ENCODE measurements at places on chromosomes 1 and 21.

DNA sequence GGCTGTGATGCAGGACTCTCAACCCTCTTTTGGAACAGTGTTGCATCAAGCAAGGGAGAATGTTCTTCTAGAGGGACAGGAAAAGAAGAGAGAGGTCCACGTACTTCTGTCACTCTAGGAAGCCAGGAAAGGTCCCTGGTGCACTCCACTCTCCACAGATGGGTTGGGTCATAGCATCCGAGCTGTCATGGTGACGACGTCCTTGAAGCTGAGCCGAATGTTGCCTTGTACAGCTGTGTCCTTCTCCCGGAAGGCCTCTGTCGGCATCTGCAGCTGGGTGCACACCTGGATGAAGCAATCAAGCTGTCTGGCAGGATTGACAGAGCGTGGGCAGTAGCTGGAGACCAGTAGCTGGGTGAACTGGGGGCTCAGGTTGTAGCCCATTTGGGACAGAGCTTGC is 12.5 kb downstream of the MDM4 start:
- no peak for DNase-seq
- H3K4me1 ChIP-seq: peaks cover 5% of the 10 kb centered on the region
- peaks cover 80% of the 10 kb centered on the region for H3K36me3 ChIP-seq
- no peak overlapping the region for H3K27ac ChIP-seq
- H3K27me3 ChIP-seq: no peaks in the 10 kb centered on the region

DNA sequence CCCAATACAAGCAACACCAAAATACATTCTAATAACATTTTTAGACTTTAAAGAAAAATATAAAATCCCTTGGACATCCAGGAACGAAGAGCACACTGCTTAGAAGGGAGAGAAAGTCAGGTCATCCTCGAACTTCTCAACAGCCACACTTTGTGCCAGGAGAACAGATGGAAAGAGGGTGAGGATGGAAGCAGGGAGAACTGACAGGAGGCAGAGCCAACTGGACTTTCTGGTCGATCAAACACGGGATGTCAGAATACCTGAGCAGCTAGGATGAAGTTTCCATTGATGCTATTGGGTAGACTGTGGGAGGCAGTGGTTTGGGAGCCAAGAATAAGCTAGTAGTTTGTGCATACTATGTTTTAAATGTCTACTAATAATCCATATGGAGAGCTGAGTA is 111.4 kb downstream of the TOMM20 start:
- H3K36me3 ChIP-seq: no peaks in the 10 kb centered on the region
- H3K4me1 ChIP-seq: peaks cover 13% of the 10 kb centered on the region
- no peak overlapping the region for H3K27ac ChIP-seq
- no peak for DNase-seq

- no peaks in the 10 kb centered on the region for H3K36me3 ChIP-seq
- no peaks in the 10 kb centered on the region for H3K4me1 ChIP-seq
- no peaks in the 10 kb centered on the region for H3K27me3 ChIP-seq
- no peak overlapping the region for H3K4me3 ChIP-seq
Observed at GRCh38 chr1:42732126-42732680, 7.8 kb downstream of the CLDN19 start.

- no peak for DNase-seq
- H3K27me3 ChIP-seq: no peaks in the 10 kb centered on the region
- H3K36me3 ChIP-seq: no peaks in the 10 kb centered on the region
- H3K27ac ChIP-seq: no peak overlapping the region
- no peak overlapping the region for H3K4me3 ChIP-seq
Observed at GRCh38 chr1:216184126-216184680, 239.0 kb downstream of the USH2A start.

DNA sequence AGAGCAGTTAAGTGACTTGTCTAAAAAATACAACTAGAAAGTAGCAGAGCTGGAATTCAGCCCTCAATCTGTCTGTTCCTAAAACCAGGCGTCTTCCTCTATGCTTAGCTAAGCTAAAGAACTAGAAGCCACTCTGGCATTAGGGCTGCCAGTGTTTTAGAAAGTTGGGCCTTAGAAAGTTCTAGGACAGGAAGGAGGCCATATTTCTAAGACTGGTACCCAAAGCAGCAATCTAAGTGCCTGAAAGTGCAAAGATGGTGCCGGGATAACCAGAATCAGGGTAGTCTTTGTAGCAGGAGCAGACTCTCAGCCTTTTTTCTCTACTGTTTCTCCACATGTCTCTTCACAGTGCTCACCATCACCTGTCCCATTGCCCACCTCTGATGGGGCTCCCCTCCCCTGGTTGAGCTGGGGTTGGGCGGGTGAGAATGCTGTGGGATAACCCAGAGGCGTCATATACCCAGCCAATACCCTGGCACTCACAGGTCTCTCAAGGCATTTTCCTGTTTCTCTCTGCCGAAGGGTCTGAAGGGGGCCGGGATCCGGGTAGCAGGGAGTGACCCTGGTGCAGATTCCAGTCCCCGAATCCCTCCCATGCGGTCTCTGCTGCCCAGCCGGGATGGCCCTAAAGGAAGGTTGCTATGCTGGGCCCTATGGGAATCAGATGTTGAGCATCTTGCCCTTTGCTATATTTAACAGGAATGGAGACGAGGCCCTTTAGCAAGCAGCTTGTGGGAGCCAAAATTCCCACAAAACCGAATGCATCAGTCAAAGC is 1.1 kb upstream of the RCSD1 start:
- H3K4me3 ChIP-seq: peak overlapping the region; percentile 41

DNA sequence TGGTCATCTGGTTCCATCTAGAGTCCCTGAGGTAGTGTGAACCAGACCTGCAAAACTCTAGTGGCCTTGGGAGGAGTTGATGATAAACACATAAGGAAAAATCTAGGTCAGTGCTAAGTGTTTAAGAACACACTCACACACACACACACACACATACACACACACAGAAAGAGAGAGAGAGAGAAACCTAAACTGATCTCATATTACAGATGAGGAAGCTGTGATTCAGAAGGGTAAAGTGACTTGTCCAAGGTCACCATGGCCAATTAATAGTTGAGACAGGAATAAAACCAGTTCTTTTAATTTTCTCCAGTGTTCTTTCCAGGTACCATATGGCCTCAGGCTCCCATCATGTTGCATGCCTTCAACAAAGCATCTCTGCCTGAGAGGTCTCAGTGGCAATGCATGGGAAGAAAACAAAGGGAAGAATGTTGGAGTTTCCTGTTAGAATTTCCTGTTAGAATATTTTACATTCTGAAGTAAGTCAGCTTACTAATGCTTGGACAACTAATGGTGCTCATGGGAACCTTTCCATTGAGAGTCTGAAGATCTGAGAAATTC is 77.3 kb upstream of the TSPAN2 start:
- no peaks in the 10 kb centered on the region for H3K4me1 ChIP-seq
- no peak overlapping the region for H3K4me3 ChIP-seq
- no peaks in the 10 kb centered on the region for H3K36me3 ChIP-seq
- no peak for DNase-seq
- H3K27me3 ChIP-seq: no peaks in the 10 kb centered on the region
- no peak overlapping the region for H3K27ac ChIP-seq

- H3K27ac ChIP-seq: no peak overlapping the region
- H3K27me3 ChIP-seq: no peaks in the 10 kb centered on the region
- no peak for DNase-seq
- no peaks in the 10 kb centered on the region for H3K4me1 ChIP-seq
Observed at GRCh38 chr1:209370241-209370995, 213.1 kb upstream of the CAMK1G start.
